Stimulated activated CD4-positive, alpha-beta T cell treated with anti-CD3 and anti-CD28 coated beads, TNF-alpha, amount 100 ng/mL, for 1 hour (primary cell): ENCODE measurements at places on chromosomes 4 and X.

DNA sequence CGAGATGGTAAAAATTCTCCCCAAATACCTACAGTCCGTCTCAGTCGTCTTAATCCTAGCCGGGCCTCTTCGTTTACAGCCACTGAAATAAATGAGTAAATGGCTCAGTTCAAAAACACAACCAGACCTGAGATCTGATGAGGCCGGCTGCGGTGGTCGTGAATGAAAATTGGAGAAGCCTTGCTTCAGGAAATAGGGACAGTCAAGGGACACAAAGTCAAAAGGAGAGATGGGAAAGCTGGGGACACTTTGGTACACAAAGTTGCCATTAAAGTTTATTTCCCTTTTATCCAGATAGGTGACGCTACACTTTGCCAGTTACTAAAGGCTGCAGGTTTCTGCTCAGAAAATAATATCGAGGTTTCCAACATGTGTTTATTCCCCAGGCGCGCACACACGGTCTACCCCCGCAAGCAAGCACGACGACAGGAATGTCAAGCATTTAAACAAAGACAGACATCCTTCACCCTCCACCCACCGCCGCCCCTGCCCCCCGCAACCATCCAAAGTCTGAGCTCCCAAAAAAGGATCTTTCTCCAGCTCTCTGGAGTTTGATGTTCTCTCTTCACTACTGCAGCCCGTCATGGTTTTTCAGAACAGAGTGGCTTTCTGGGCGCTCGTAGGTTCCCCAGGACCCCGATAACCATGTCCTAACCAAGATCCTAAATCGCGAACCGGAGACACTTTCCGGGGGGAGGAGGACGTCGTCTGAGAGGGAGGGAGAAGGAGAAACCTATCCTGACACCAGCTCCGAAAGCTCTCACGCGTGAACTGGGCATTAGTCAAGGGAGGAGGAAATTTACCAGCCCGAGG lies 1.3 kb upstream of the PCDH7 start:
- DNase-seq: no peak

- DNase-seq: no peak
These were observed 201.9 kb upstream of the AGTR2 start for GRCh38 chrX:115968436-115969252.

DNA sequence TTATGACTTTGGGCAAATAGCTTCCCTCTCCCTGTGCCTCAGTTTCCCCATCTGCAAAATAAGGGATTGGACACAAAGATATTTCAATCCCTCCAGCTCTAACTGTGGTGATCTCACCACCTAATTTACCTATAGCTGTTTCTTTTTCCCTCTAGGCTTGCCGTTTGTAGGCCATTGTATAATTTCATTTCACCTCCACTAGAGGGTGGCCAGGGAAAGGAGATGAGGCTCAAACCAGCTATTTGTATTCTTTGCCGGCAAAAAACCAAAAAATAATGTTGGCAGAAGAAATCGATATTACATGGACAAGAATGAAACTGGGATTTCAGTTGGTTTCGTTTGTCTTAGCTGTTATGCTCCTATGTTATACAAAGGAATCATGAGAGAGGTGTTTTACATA lies 36.1 kb upstream of the DOCK11 start:
- DNase-seq: no peak

DNA sequence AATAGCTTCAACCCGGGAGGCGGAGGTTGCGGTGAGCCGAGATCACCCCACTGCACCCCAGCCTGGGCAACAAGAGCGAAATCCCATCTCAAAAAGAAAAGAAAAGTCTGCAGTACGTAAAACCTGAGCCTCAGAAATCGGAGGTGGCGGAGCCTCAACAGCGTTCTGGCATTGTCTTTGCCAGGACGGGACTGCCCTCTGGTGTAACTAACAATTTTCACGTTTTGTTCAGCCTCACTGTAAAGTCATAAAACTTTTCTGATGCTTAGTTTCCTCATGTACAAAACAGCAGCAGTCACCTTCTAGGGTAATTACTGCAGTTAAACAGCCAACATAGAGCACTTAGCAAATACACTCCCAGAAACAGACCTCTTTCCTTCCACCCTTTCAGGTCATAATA lies 121.7 kb downstream of the RBM47 start:
- DNase-seq: no peak

DNA sequence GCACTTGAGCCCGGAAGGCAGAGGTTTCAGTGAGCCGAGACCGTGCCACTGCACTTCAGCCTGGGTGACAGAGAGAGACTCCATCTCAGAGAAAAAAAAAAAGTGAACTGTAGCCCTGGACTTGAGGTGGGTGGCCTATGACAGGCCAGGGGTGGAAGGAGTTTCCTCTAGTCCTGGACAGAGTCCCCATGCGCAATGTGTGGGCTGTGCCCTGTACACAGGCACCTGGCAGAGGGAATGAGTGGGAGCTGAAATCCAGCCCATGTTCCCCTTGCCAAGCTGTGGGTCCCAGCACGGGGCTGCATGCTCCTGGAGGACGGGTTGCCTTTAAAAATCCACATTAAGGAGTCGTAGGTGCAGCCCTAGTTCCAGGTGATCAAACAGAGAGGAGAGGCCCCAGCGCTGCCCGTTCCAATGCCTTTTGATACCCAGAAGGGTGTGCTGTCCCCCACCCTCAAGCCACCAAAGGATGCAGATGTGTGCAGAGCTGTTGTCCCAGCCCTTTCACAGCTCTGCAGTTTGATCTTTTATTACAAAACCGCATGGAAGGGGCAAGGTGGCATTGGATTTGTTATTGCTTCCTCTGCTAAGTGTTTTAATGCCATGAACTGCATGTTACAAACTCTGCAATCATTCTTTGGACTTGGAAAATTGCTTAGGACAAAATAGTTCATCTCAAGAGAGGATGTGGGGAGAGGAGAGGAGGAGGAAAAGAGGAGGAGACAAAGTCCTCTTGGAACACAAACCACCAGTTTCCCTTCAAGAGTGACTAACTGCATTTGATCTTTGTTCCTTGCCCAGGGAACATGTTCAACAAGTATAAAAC lies 38.0 kb upstream of the PDK3 start:
- no peak for DNase-seq

- DNase-seq: no peak
These were observed 518 bp upstream of the FAM241A start for GRCh38 chr4:112144546-112145325.
